ENCODE measurements at places on chromosomes 5 and 9. TPM values are rescaled to one million over a fixed set of nuclear protein-coding genes. Genes with fewer than 3 reads are reported as not detected.
A peak's percentile ranks its signal among the peaks of the same experiment; 100 is the strongest.

JAKMIP2 gene
- total RNA-seq = 0.27 TPM

DNA sequence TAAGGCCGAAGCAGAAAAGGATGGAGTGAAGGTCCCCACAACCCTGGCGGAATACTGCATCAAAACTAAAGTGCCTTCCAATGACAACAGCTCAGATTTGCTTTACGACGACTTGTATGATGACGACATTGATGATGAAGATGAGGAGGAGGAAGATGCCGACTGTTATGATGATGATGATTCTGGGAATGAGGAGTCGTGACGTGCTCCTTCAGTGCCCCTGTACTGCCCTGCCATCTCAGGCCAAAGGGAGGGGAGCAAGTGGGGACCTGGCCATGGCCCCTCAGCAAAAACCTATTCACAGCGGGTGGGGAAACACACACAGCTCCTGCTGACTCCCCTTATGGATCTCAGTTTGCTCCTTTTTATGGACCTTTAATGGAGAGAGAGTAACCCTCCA lies 100.1 kb downstream of the UBE2R2 start:
- no peak for DNase-seq

DNA sequence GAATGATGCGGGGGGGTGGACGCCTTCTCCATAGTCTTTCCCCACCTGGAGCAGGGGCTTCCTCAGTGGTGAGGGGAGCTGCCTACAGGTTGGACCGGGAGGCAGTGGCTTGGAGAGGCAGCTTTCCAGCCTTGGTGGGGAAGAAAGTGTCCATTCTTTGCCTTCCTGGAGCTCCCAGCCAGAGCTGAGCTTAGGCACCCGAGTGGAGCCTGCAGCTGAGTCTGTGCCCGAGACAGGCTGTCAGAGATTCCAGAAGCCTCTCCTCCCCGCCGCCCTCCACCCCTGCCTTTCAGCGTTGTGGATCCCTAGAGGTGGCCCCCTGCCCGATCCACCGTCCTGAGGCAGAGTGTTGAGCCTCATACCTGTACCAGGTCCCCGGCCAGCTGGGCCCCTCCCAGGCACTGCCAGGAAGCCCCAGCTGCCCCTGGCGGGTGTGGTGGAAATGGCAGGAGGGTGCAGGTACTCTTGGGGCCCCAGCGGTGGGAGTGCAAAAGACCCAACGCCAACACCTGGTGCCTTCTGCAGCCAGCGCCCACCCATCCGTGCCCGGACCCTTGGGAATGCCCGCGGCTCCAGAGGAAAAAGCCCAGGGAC lies 112.0 kb downstream of the RXRA start:
- no peak for DNase-seq

DNA sequence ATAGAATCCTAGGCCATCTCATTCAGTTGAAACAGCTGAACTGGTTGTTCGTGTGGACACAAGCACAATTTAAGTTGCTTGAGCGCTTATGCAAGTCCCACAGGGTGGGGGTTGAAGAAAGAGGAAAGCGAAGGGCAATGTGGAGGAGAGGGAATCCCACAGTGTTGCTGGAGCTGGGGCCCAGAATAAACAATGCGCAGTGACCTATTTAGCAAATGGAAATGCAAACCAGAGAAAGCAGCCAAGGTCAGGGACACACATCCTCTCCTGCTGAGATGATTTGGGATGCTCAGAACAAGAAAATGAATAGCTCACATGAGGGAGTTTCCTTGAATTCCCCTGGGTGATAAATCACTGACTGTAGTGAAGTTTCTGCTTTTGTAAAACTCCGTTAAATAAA lies 838.3 kb downstream of the TLE4 start:
- no peak for DNase-seq

GRCh38 chr5:34436761-34437501 lies 219.2 kb upstream of the RAI14 start:
- no peak for DNase-seq

DNA sequence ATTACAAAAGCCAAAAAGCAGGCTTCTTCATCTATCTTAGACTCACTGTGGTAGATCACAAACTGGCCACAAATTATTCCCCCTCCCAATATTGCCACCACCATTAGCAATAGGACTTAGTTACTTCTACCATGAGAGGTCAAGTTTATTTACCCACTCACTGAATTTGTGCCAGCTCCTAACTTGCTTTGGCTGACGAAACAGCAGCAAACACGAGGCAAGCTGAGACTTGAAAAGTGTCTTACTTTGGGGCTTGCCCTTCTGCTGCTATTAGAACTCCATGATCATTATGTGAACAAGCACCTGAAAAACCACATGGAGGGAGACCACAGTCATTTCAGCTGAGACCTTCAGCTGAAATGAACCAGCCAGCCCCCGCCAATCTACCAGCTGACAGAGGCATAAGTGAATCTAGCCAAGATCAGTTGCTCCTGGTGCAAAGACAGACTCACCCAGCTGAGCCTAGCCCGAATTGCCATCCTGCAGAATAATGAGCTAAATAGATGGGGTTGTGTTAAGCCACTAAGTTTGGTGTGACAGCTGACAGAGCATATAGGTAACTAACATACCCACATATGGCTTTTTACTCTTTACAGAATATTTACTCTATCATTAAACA lies 5.7 kb downstream of the WDR41 start:
- DNase-seq = no peak

PCDHGA5 gene
- 6.6 TPM for total RNA-seq

- no peak for DNase-seq
Measured at GRCh38 chr9:130989891-130990290, 19.1 kb upstream of the LAMC3 start.

GRCh38 chr5:118777189-118777736 lies 211.1 kb downstream of the DTWD2 start:
- DNase-seq = no peak

DNA sequence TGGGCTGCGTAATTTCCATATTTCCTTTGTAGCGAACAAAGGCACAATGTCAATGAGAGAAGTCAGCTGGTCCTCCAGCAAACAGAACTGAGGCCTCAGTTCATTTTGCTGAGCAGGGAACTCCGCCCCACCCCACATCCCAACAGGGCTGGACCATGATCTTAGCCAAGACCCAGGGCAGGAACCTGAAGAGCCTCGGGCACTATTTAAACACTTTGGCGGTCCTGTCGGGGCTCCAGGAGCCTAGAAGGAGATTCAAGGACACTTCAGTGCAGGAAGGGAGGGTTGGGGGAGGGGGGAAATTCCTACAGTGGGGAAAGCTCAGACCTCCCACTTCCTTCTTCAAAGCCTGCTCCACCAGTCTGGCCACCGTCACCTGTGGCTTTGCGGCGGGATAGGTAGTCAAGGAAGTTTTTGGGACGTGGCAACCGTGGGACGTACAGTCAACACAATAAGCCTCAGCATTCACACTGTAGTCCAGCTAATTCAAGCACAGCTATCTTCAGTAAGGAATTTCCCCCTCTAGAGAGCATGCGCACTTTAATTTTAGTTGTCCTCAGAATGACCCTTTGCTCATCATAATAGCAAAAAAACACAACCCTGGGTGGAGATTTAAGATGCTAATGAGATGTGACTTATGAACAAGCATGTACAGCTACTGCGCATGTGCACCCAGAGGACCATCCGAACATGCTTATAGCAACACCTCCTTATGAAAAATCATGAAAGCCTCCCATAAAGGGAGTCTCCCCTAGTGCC lies 30.9 kb downstream of the S1PR3 start:
- DNase-seq = peak; percentile 52

DNA sequence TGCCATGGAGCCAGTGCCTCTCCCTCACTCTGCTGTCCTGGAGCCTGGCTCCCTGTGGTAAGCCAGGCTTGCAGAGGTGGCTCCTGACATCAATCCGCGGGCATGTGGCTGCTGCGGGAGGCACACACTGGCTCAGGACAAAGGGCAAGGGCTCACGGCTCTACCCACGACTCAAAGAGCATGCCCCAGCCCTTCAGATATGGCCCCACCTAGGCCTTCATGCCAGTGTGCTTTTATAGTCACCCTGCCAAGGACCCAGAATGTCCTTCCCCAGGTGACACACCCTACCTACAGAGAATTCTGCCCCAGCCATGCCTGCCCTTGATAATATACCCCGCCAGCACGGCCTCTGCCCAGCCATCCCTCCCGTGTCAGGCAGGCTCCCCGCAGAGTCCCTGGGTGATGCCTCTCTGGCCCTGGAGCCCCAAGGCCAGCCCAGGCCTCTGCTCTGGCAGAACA lies 1.6 kb downstream of the MGAT4B start:
- DNase-seq = no peak

GRAMD2B gene
- total RNA-seq = 25.4 TPM

- no peak for DNase-seq
Measured at GRCh38 chr5:79544131-79544530, 30.2 kb upstream of the HOMER1 start.

DNA sequence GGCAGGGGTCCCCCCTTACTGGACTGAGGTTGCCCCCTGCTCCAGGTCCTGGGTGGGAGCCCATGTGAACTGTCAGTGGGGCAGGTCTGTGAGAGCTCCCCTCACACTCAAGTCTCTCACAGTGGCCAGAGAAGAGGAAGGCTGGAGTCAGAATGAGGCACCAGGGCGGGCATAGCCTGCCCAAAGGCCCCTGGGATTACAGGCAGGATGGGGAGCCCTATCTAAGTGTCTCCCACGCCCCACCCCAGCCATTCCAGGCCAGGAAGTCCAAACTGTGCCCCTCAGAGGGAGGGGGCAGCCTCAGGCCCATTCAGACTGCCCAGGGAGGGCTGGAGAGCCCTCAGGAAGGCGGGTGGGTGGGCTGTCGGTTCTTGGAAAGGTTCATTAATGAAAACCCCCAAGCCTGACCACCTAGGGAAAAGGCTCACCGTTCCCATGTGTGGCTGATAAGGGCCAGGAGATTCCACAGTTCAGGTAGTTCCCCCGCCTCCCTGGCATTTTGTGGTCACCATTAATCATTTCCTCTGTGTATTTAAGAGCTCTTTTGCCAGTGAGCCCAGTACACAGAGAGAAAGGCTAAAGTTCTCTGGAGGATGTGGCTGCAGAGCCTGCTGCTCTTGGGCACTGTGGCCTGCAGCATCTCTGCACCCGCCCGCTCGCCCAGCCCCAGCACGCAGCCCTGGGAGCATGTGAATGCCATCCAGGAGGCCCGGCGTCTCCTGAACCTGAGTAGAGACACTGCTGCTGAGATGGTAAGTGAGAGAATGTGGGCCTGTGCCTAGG lies at the start of gene CSF2:
Gene CSF2 (plus strand): TSS at position 559 of the 783 bp plus-strand sequence. CDS start 35 bp downstream, at position 594.
- no peak for DNase-seq

NEUROG1 gene
- not detected for total RNA-seq

DNA sequence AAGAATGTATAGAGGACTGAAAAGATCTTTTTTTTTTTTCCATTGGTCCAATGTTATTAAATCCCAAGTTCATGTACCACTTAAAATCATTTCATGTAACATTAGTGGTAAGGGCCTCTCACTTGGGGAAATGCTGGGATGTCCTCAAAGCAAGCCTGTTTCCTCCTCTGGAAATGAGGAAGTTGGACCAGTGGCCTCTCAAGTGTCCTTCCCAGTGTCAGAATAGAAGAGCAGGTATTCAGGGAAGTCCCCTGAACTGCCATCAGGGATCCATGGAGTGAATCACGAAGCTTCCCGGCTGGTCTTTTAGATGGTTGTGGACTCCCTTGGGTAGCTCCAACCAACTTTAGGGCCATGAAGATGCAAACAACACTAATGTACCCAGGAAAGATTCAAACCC lies 55.2 kb upstream of the AFAP1L1 start:
- no peak for DNase-seq

DDX4 gene
- not detected for total RNA-seq
